Right ventricle myocardium superior (tissue), 1 donor: ENCODE measurements at places on chromosomes 3 and 15. TPM values are rescaled to one million over a fixed set of nuclear protein-coding genes. Genes with fewer than 3 reads are reported as not detected.

DNA sequence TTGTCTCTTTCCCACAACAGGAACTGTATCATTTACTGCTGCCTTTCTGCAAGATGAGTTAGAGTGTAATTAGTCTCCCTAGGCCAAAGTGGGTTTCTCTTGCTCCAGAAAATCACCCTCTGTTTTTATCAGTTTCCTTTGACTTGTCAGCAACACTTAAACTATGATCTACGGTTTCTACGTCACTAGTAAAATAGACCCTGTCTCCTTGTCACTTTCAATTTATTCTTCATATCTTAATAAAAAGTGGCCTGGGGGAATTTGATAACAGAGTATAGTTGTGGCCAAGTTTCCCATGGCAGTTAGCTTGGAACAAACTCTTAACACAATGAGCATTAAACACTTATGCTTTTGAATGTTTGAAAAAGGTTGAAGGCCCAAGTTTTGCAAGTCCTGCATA, 79.6 kb downstream of the CGNL1 start:
- DNase-seq = no peak

DNA sequence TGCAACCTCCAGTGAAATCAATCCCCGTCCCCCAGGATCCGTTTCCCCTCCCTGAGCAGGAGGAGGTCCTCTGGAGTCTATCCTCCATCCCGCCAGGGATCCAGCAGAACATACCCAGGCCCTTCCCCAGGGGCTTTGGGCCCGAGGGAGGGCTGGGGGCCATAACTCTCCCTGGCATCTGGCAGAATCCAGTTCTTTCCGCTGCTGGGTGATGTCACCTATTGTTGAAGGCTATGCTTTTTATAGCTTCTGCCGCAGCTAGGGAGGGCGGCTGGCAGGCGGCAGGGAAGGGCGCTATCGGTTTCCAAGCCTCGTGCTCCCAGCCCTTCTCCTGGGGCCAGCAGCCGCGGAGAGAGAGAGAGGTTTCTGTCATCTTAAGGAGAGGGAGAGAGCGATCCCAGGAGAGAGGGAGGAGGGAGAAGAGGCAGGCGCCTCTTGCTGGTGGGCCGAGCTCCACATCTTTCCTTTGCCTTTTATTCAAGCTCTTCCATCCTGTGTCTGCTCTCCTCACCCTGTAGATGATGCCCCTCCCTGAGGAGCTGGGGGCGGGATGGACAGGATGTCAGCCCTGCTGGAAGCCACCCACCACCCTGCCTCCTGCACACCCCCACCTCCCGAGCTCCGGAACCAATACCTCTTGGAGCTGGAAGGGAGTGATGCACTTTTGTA, 120.1 kb downstream of the ANP32A start:
- peak; percentile 80 for DNase-seq

GRCh38 chr3:152769523-152769922, 65.4 kb upstream of the P2RY1 start:
- no peak for DNase-seq

DNA sequence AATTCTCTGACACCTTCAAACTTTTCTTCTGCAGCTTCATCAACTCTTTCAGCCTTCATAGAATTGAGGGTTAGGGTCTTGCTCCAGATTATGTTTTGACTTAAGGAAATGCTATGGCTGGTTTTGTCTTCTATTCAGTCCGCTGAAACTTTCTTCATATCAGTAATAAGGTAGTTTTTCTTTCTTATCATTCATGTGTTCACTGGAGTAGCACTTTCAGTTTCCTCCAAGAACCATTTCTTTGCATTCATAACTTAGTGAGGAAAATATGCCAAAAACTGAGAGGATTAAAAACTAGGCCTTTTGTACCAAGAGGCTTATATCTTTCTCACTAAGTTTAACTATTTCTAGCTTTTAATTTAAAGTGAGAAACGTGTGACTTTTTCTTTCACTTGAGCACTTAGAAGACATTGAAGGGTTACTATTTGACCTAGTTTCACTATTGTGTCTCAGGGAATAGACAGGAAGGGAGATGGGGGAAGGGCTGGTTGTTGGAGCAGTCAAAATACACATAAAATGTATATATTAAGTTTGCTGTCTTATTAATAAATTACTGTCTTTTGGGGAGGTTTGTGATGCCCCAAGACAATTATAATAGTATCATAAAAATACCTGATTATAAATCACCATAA, 1110.1 kb downstream of the TBL1XR1 start:
- DNase-seq = no peak

- DNase-seq = no peak
Measured at GRCh38 chr3:10706156-10706739, 109.8 kb upstream of the SLC6A11 start.

DNA sequence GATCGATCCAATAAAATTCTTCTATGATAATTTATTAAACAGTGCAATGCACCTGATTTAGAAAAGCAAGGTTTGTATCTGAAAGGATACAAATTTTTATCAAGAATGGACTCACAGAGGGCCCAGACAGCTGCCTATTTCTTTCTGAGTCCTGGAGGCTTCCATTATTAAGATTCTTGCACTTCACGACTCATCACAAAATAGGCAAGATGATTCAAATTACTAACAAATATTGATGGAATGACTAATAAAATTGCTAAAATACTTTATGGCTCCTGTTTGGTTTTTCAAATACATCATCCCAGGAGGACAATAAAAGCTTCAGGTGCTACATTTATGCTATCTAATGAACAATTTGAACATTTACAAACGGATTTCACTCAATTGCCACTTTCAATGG, 483.0 kb upstream of the AGTR1 start:
- DNase-seq = no peak

GRCh38 chr3:143619231-143619630, 229.0 kb downstream of the SLC9A9 start:
- no peak for DNase-seq

DNA sequence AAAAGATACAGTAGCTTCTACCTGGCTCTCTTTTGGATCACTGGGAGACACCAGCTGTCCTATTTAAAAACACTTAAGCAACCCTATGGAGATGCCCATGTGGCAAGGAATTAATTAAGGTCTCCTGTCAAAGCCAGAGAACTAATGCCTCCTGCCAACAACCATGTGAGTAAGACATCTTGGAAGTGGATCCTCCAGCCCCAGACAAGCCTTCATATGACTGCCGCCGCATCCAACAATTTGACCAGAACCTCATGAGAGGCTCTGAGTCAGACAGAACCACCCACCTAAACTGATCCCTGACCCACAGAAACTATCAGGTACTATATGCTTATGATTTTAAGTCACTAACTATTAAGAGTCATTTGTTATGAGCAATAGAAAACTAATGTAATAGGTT, 22.3 kb downstream of the IFT80 start:
- no peak for DNase-seq

DNA sequence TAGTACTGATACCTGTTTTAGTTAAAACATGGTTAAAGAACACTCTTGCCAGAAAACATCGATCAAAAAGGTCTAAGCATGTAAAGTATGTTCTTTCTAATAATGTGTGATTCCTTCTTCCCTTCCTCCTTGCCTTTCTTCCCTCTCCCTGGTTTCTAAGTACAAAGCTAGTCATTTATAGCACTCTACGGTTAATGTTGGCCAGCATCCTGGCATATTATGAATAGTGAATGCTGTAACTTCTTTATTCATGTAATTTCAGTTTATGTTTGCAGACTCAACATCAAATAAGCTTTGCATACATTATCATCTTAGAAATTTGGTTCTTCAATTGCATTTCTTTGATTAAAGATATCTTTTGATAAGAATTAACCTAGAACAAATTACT, 27.1 kb downstream of the P2RY12 start:
- no peak for DNase-seq

DNA sequence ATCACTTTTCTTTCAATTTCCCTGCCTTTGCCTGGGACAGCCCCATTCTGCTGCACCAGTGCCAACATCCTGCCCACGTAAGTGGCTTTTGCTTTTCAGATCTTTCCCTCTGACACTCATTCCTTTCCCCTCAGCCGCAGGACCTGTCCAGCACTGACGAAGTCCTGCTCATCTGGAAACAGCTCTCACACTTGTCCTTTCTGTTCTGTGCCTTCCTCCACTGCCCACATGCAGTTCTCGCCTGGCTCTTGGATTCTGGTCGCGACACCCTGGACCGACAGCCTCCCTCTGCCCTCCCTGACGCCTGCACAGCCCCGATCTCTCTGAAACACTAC, 99.7 kb downstream of the ADCY5 start:
- peak; percentile 17 for DNase-seq

- DNase-seq = no peak
Measured at GRCh38 chr3:142691527-142691926, 32.3 kb upstream of the TRPC1 start.

DNA sequence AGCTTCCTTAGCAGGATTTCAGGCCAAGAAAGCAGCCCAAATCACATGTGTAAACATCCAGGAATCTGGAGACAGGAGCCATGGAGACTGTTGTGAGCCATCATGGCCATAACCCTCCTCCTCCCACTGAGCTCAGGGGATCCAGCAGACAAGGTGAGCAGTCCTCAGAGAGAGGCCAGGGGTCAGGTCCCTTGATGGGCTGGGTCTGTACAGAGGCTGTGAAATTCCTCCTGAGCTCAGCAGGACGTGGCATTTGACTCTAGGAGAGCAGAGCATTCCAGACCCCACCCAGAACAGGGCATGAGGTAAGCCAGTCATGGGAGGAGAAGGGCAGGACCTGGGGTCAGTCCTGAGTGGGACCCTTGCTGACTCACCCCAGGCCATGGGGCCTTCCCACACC, 67.0 kb upstream of the ACAN start:
- no peak for DNase-seq

GRCh38 chr3:128080323-128081080, 28.3 kb downstream of the SEC61A1 start:
- DNase-seq = no peak

- no peak for DNase-seq
Measured at GRCh38 chr15:83012636-83013035, 1.2 kb upstream of the C15orf40 start.

DNA sequence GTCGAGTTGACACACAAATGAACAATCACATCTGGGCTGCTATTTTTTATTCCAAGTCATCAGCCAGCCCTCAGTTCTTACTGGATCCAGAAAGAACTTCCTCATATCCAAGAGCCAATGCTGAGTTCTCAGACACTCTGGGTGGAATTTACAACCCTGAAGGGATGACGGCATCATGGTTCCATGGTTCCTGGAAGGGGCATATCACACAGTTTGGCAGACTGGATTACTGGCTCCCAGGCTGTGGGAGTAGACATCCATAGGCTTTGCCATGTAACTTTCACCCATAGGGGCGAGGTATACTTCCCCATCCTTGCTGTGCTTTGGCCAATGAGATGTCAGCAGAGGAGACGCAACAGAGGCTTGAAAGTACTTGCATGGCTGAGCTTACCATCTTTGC, 26.9 kb upstream of the KBTBD12 start:
- DNase-seq = no peak

Gene RGMA
- total RNA-seq = 25.0 TPM

Gene CTXND1
- 0.94 TPM for total RNA-seq

Gene LTK
- 1.1 TPM for total RNA-seq

Gene PRR20G
- not detected for total RNA-seq
